ENCODE measurements at places on chromosomes 2 and 18.

DNA sequence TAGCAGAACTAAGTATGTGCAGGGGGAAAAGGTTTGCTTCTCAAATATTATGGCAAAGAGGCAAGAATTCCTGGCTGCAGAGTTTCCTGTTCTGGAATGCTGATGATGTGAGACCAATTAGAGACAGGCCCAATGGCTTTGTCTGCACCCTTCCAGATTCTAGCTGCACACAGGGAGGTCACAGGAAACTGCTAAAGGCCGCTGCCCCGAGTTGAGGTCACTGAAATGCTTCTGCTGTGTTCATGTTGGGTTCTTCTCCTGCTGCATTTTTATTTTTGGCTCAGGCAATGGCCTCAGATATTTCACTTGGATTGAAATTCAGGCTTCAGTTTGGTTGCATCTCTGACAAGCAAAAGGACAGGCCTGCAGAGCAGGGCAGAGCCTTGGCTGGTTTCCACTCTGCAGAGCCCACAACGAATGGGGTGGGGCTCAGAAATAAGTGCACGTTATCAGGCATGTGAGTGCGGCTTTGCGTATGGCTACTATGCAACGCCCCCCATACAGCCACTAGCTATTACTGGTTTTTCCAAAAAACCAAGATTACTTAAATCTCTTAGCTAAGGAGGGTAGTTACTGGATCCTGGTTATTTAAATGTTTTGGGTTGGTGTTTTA lies 66.9 kb upstream of the FZD5 start:
- peak; percentile 61 for DNase-seq

GRCh38 chr2:67667054-67667908 lies 270.1 kb downstream of the ETAA1 start:
- no peak for DNase-seq

DNA sequence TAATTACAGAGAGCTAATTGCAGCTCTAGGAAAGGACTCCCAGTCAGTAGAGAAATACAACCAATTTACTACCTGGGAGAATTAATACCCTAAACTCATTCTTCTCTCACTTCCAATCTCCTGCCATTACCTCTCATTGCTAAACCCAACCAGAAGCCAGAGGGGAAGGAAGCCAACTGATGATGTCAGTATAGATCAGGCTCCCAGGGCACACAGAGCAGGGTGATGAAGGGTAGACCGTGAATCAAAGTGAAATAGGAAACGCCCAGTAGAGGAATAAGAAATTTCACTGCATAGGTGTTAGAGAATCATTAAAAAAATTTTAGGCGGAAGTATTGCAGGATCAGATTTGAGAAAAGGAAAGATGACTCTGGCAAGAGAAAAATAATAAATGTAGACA lies 456.8 kb upstream of the NXPH2 start:
- DNase-seq, result no peak

DNA sequence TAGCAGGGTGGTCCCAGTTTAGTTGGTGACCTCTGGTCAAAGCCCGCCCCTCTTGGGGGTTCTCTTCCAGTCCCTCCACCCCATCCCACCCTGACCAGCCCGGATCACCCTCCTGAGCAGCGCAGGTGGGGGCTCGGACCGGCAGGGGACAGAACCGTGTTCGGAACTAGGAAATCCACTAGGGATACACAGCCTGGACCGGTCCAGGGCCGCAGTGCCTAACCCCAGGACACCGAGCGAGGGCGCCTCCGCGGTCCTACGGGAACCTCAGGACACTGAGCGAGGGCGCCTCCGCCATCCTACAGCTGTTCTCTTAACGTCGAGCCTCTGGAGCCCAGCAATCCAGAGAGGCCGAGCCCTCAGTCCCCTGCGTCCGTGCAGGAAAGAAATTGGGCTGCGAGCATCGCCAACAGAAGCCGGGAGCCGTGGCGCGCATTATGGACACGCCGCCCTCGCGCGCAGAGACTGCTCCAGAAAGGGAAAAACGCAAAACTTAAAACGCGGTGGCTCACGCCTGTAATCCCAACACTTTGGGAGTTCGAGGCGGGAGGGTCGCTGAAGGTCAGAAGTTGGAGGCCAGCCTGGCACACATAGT lies 8.5 kb downstream of the RAX start:
- DNase-seq, result no peak

- DNase-seq, result no peak
These were observed 121.2 kb downstream of the MTCL1 start for GRCh38 chr18:8826514-8826913.

DNA sequence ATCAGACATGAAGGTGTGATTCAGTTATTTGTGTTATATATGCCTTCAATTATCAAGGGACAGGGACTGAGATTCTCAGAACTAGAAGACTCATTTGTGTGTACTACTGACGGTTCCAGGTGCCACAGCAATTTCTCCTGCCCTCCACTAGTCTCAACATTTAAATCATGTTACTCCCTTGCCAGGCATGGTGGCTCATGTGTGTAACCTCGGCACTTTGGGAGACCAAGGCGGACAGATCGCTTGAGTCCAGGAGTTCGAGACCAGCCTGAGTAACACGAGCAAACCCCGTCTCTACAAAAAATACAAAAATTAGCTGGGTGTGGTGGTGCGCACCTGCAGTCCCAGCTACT lies 1.1 kb downstream of the CNDP2 start:
- DNase-seq, result no peak

DNA sequence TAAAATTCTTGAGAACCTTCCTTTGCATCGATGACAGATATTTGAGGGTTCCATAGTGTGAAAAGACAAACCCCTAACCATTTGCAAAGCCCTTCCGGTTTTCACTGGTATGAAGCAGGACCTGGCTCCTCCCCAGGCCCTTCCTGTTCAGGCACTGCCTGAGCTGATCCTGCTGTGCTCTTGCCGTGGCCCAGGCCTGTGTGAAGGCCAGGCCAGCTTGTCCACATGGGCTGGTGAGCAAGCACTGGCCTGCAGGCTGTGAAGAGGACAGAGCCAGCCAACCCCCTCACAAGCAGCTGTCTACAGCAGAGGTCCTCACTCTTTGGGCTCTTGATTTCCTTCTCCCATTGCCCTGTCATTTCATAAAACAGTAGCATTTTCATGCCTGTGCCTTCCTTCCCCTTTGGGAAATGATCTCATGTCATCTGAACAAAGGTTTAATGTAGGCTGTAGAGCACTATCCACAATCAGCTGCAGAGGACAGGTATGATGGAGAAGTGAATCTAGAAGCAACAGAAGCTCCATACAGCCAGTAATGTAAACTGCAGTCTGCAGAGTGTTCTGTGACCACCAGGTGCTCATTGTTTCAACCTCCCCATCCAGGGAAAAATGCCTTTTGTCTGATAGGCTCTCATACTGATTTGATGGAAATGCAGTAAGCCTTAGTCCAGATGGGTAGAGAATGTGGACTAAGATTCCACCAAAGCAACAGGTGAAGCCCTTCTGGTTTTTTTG lies 19.8 kb downstream of the MPHOSPH10 start:
- DNase-seq, result no peak

- DNase-seq, result peak; percentile 31
These were observed 707.5 kb upstream of the FSHR start for GRCh38 chr2:49861821-49862220.

- no peak for DNase-seq
These were observed 207.4 kb upstream of the SYT4 start for GRCh38 chr18:43484710-43485109.

GRCh38 chr2:42957109-42957860 lies 164.9 kb upstream of the HAAO start:
- DNase-seq, result peak; percentile 42

DNA sequence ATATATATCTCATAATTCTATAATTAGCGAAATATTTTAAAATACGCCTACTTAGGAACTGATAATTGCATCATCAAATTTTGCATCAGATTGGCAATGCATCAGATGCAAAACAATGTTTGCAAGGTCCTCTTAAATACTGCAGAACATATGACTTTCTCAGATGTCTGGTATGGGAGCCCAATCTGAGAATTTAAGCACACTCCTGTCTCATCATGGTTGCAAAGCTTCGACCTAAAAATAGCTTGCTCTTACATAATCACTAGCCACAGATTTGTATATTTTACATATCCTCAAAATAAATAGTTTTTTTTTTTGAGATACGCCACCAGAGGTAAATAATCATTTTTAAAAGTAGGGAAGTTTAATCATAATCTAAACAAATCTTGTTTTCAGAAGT lies 123.2 kb downstream of the CABYR start:
- DNase-seq, result no peak
